T-cell (primary cell): ENCODE measurements at places on chromosomes 3 and 15.

DNA sequence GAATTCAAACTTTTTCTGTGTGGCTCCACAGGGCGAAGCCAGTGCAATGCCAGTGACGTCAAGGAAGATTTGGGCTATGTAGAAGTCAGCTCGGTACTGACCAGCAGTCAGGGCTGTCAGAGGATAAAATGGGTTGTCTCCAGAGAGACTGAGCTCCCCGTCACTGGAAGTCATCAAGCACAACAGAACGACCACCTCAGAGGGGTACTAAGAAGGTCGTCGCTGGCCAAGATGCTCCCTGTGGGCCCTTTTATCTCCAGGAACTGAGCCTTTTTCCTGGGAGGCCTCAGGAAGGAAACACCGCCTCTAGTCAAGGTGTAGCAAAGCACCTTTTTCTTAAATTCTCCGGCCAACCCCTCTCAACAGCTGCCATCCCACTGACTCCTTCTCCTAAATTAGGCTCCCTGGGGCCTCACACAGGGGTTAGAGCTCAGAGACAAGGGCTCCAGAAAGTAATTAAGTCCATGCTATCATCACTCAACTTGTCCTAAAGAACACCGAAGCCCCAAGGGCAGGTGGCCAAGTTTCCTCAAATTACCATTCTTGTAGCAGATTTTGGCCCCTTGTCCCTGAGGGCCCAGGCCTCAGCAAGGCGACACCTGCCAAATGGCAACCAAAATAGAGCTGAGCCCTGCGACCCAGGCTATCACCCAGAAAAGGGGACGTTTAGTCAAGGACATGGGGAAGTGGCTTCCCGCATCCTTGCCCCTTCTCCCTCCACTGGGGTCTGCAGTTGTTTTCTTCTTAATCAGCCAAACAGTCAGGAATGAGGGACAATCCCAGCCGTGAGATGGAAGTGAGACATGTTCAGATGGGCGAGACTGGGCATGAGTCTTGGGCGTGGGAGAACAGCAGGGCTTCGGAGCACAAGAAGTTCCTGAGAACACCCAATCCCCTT lies 48.0 kb downstream of the SSUH2 start:
- no peak for DNase-seq

GRCh38 chr3:13095408-13095937 lies 22.2 kb upstream of the IQSEC1 start:
- DNase-seq: no peak

GRCh38 chr15:101536166-101536874 lies 46.8 kb upstream of the PCSK6 start:
- no peak for DNase-seq

GRCh38 chr3:66023738-66024385 lies 14.9 kb downstream of the MAGI1 start:
- DNase-seq: no peak

GRCh38 chr15:32721596-32721995 lies 3.8 kb downstream of the GREM1 start:
- DNase-seq: no peak

- no peak for DNase-seq
Measured at GRCh38 chr3:97862582-97862981, 40.8 kb downstream of the CRYBG3 start.

DNA sequence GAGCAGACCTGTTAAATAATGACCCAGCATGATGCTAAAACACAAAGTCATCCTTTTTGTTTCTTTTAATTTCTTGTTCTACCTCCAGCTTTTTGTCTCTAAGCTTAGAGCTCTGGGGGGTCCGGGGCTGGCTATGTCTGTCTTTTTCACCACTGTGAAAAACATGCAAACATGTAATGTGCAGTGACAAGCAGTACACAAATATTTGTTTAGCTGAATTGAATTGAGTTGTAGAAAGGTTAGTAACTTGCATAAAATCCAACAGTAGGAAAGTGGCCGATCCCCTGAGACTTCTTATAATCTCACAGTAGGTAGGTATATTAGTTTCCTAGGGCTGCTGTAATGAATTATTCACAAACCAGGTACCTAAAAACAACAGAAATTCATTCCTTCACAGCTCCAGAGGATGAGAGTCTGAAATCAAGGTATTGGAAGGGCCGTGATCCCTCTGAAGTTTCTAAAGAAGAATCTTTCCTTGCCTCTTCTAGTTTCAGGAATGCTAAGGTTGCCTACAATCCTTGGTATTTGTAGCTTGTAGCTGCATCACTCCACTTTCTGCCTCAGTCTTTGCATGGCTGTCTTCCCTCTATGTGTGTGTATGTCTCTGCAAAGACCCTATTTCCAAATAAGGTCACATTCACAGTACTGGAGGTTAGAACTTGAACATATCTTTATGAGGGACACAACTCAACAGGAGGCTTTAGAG lies 32.7 kb downstream of the ARL14 start:
- no peak for DNase-seq

- no peak for DNase-seq
Measured at GRCh38 chr15:33547876-33548275, 237.1 kb downstream of the RYR3 start.

DNA sequence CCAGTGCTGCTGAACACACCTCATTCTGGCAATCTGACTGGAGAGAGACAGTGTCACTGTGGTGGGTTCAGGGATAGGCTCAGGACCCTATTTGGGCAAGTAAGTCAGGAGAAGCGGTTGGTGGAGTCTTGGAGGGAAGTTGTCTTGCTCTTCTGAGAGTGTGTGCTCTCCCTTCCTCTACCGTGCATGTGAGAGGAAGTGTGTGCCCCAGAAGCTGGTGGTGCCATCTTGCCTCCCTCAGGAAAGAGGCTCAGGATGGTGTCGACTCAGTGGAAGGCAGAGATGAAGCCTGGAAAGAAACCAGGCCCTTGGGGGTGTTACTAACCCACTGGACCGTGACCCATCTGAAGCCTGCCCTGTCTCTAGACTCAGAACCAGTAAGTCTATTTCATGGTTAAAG lies 6.8 kb upstream of the RARRES1 start:
- DNase-seq: no peak

- no peak for DNase-seq
Measured at GRCh38 chr3:126571078-126571477, 12.3 kb upstream of the C3orf22 start.

DNA sequence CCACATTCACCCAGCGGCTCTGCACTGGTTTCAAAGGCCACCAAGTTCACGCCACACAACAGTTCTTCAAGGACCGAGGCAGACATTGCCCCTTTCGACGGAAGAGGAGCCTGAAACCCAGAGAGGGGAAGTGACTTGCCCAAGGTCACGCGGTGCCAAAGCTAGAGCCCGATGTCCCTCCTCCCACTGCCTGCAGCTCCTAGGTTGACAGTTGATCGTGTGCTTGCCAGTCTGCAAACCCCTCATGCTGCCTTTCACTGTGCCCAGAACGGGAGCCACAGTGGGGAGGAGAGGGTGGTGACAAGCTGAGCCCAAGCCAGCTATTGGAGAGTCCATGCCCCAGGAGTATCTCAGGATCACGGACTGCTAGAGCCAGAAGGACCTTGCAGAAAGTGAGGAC lies 230.9 kb downstream of the XXYLT1 start:
- DNase-seq: no peak
